ENCODE measurements at places on chromosomes 2 and 18. TPM values are rescaled to one million over a fixed set of nuclear protein-coding genes. Genes with fewer than 3 reads are reported as not detected.

DNA sequence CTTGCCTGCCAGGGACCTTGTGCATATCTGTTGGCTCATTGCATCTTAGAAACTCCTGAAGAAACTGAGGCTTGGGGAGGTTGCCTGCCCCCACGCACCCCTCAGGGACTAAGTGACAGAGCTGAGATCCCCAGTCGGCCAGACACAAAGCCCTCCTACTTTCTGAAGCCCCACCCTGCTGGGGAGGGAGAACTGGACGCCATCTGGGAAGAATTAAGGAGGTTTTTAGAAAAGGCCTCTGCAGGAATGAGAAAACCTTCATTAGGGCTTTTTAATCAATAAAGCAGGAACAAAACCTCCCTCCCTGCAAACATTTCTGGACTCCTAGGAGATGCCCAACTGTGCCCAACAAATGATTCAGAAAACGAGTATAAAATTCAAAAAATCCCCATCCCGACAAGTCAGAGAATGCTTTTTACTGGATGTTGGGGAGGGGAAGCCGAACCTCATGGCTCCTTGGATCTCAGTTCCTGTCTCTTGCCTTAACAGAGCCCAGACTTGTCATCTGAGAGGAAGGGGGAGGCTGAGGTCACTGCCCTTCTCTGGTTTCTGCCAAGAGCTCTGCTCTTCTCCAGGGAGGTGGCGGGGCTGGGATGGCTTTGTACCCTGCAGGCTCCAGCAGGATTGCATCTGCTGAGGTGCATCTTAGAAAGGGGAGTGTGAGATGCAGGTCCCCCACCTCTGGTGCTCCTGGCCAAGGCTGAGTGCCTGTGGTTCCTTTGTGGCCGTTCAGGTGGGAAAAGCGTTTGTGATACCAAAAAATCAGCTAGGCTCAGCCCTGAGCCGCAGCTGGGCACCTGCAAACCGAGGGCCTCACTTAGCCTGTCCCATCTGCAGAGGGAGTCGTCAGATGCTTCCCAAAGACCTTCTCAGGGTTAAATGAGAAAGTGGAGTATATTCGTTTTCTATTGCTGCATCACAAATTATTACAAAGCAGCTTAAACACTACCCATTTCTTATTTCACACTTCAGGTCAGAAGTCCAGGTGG lies 142.4 kb downstream of the ZFP36L2 start:
- no peak for DNase-seq

The PSMA8 gene
- not detected for polyA plus RNA-seq

The PLGLB2 gene
- not detected for polyA plus RNA-seq

GRCh38 chr2:149989447-149990063 lies 402.0 kb upstream of the MMADHC start:
- DNase-seq = no peak

DNA sequence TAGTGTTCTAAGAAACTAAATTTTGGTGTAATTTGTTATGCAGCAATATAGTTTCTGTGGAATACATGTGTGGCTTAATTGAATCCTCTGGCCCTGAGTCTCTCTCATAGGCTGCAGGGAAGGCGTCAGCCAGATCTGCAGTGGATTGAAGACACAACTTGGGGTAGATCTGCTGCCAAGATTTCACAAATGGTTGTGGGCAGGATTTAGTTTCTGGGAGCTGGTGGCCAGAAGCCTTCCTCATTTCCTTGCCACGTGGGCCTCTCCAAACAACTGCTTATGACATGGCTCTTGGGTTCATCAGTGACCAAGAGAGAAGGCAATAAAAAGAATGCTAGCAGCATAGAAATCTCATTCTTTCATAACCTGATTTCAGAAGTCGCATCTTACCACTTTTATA lies 28.2 kb downstream of the CCDC102B start:
- no peak for DNase-seq

DNA sequence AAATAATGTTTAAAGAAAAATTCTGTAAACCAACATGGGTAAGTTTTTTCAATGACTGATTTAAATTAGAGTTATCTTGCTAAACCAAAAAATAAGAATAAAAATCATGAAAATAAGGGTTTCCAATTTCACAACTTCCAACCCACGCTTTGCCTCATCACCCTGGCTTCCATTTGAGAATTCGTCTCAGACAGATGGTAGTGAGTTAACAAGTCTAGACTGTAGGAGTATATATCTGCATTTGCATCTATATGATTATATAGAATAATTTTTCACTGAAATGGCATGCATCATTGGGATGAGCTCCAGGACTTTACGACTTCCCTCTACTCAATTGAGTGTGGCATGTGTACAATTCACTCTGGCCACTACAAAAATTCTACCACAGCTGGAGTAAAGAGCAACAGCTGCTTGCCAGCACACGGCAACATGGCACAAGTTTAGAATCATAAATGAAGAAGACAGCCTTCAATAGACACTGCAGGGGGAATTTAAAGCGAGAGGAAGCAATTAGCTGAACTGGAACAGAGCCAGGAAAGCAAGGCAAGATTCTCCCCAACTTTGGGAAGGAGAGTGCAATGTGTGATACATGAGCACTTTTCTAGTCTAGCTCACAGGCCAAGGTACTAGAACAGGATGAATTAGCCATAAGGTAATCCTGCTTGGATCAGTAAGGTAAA lies 1673.5 kb upstream of the CELF4 start:
- no peak for DNase-seq

- DNase-seq = no peak
Observed at GRCh38 chr18:34120294-34120693, 104.4 kb downstream of the NOL4 start.

DNA sequence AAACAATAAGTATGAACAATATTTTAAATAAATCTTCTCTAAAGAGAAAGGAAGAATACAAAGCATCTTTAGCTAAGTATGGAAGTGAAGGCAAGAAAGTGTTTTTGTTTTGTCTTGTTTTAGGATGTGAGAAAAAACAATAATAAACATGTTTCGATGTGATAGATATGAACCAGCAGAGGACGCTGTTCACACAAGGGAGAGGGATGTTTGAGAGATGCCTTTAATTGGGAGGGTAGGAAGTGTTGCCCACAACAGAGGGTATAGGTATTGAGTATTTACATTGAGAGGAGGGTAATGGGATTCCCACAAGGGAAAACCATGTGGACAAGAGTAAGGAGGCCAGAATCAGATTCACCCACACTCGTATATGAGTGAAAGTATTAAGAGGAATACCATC lies 55.1 kb downstream of the CDH19 start:
- no peak for DNase-seq

The CD207 gene
- polyA plus RNA-seq = 0.20 TPM

The TPO gene
- not detected for polyA plus RNA-seq

GRCh38 chr2:55180374-55180773 lies 51.7 kb downstream of the CLHC1 start:
- no peak for DNase-seq

The NRP2 gene
- not detected for polyA plus RNA-seq

DNA sequence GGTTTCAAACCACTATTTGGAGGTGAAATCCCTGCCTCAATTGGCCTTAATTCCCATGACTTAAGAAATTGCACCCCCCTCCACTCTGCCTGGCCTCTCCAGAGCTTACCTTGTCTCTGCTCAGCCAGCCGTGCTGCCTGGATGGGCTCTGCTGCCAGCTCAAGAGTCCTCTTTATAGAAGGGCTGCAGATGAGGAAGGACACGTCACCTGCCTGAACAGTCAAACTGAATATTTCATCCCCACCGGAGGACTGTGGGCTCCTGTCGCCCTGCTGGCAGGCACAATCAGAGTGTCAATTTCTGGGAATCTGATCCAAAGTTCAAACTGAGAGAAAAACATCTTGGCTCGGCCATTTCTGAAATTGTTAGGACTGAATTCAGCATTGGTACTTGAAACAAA lies at the start of gene OTOS:
OTOS (minus strand) TSS at position 148 of the 400 bp plus-strand sequence. CDS start 332 bp downstream, outside the sequence.
- DNase-seq = no peak

GRCh38 chr2:149612122-149612521 lies 24.5 kb upstream of the MMADHC start:
- no peak for DNase-seq

The RPIA gene
- 48.9 TPM for polyA plus RNA-seq

DNA sequence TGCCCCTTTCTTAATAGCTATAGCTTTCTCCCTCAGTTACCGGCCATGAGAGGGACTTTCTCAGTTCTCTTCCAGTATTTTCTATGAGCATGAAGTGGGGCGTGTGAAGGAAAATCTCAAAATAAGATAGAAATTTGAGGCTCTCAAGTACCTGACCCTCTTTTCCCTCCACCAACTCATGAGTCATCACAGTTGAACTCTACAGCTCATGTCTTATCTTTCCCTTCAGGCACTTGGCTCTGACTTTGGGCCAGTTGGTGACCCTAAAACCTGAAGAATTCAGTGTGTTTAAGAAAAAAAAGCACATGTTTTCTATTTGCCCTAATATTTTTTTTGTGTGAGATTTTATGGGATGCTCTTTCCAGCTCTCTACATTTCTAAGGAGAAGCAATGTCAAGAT lies 896.7 kb upstream of the ZEB2 start:
- DNase-seq = no peak

The MLPH gene
- not detected for polyA plus RNA-seq

- no peak for DNase-seq
Observed at GRCh38 chr2:194090251-194090905, 1566.6 kb upstream of the SLC39A10 start.

GRCh38 chr18:57984490-57985115 lies 59.4 kb upstream of the NEDD4L start:
- DNase-seq = no peak

GRCh38 chr2:22276696-22277095 lies 1108.3 kb upstream of the KLHL29 start:
- no peak for DNase-seq

The LPIN1 gene
- 14.1 TPM for polyA plus RNA-seq

All from immature natural killer cell (primary cell).